ENCODE measurements at places on chromosomes 7 and 10. TPM values are rescaled to one million over a fixed set of nuclear protein-coding genes. Genes with fewer than 3 reads are reported as not detected.

MYOZ1 gene
- 2.2 TPM for total RNA-seq

CDH23 gene
- 13.8 TPM for total RNA-seq

MCM10 gene
- total RNA-seq, result not detected

VGF gene
- total RNA-seq, result 1.0 TPM

CNPY1 gene
- not detected for total RNA-seq

GARIN1A gene
- total RNA-seq, result 0.63 TPM

FAM180A gene
- total RNA-seq, result 7.7 TPM

GPR26 gene
- total RNA-seq, result not detected

DNA sequence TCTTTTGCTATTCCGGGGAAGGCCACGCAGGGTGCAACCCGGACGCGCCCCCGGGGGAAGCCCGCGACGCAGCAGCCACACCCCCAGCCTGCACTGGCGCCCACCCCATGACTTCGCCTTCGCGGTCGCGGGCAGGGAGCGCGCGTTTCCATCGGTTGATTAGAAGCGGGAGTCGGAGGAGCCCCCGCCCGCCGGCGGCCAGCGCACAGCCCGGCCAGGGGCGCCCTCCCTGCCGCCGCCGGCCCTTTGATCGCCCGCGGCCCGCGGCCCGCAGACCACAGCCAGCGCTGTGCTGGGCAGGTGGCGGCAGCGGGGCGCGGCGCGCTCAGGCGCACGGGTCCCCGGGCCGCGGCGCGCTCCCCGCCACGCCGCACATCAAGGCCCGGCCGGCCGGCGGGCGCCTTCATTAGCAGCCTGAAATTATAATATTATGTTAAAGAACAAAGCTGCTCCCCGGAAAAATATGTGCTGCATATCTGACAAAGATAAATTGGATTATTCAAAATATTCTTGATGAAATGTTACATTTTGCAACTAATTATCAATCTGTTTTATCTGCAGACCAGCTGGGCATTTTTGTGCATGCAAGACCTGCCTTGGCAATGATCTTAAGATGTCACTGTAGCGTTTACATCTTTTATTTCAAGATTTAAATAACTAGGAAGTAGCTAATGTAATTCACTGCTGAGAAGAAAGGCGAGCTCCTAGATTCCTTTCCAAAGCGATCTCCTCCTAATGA lies 160.7 kb upstream of the MKI67 start:
- no peaks in the 10 kb centered on the region for H3K27me3 ChIP-seq
- no peak overlapping the region for H3K27ac ChIP-seq
- DNase-seq, result no peak
- H3K4me1 ChIP-seq, result no peaks in the 10 kb centered on the region
- H3K36me3 ChIP-seq, result no peaks in the 10 kb centered on the region

DNA sequence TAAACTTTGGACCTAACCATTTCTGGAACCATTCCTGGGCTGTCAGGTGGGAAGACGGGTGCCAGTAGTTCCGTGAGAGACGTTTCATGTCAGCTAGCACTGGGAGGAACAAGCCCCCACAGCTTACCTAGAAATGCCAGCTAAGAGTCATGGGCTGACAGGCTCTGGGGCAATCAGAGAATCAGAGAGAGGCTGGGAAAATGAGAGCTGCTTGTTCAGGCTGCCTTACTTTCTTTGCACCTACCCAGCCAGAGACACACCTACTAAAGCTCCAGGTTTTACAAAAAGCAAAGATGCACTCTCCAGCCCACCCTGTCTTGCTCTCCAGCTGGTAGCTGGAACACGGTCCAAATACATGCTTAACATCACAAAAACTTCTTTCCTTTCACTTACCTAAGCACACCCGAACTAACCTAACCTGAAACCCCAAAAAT lies 688 bp downstream of the PTN start:
- no peaks in the 10 kb centered on the region for H3K27me3 ChIP-seq
- no peaks in the 10 kb centered on the region for H3K4me1 ChIP-seq
- no peak for DNase-seq
- H3K27ac ChIP-seq, result no peak overlapping the region

DNA sequence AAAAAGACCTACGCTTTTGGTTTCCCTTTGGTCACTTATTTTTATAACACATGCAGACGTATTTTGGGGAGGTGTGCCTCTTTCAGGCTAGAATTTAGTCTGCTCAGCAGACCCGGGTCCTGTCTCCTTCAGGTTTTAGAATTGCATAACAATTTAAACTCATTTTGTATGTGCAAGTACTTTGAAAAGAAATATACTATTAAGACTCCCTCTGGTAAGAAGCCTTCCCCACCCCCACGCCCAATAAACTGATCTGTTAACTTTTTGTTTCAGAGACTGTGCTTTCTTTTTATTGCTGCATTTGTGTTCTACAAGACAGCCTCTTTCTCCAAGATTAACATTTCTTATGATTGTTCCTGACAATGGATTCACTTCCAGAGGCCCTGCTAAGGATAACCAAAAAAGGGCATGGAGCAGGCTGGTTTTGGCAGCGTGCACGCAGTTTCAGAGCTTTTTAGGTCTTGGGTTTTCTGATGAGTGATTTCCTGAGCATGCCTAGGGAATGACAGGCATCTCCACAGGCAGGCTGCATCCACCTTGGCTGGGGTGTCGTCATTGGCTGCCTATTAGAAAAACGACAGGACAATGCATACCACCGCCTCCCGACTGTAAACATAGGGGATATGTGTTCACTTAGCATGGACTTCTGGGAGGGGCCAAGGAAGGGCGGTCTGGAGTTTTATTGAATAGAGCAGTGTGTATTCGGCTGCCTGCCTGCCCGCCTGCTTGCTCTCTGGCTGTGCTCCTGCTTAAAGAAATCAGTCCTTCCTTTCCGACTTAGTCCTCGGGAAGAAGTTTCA lies at the start of gene CALD1:
Gene CALD1 (plus strand): TSS at position 694 of the 800 bp plus-strand sequence. CDS start 88,100 bp downstream, outside the sequence.
- peak within 1 kb of the TSS; percentile 48 for H3K27ac ChIP-seq
- peak; percentile 52 for DNase-seq
- H3K4me3 ChIP-seq, result peak within 1 kb of the TSS; percentile 26

- no peaks in the 10 kb centered on the region for H3K4me1 ChIP-seq
- H3K4me3 ChIP-seq, result no peak overlapping the region
- no peak for DNase-seq
- H3K36me3 ChIP-seq, result no peaks in the 10 kb centered on the region
- H3K27me3 ChIP-seq, result no peaks in the 10 kb centered on the region
Measured at GRCh38 chr7:3887096-3887690, 586.1 kb downstream of the SDK1 start.

GRCh38 chr7:11472646-11473045 lies 359.4 kb downstream of the THSD7A start:
- DNase-seq, result no peak
- no peaks in the 10 kb centered on the region for H3K27me3 ChIP-seq
- H3K4me1 ChIP-seq, result peaks cover 3% of the 10 kb centered on the region

GRCh38 chr7:95951531-95951930 lies 179.2 kb downstream of the DYNC1I1 start:
- no peak for DNase-seq
- no peak overlapping the region for H3K4me3 ChIP-seq
- no peaks in the 10 kb centered on the region for H3K4me1 ChIP-seq

DNA sequence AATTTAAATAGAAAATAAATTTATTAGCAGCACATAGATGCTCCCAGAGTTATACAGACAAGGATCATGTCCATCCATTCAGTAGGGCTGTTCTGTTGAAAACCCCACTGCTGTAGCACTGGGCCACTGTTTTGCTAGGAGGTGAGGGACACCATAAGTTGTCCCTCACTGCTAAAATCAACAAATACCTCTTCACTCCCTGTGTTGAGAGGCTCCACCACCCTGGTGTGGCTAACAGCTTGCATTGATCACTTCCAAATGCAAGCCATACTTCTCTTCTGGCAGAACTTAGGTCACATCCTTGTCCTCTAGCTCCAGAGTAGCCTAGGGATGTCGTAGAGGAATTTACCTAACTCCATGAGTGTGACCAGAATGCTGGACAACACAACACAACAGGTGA lies 55.4 kb downstream of the MDFIC start:
- no peaks in the 10 kb centered on the region for H3K36me3 ChIP-seq
- H3K4me1 ChIP-seq, result peaks cover 16% of the 10 kb centered on the region
- DNase-seq, result no peak
- no peaks in the 10 kb centered on the region for H3K27me3 ChIP-seq
- H3K27ac ChIP-seq, result no peak overlapping the region

- peaks cover 13% of the 10 kb centered on the region for H3K36me3 ChIP-seq
- H3K4me1 ChIP-seq, result no peaks in the 10 kb centered on the region
- H3K4me3 ChIP-seq, result no peak overlapping the region
- DNase-seq, result no peak
- H3K27ac ChIP-seq, result no peak overlapping the region
Measured at GRCh38 chr7:2306688-2307087, 7.6 kb downstream of the SNX8 start.

DNA sequence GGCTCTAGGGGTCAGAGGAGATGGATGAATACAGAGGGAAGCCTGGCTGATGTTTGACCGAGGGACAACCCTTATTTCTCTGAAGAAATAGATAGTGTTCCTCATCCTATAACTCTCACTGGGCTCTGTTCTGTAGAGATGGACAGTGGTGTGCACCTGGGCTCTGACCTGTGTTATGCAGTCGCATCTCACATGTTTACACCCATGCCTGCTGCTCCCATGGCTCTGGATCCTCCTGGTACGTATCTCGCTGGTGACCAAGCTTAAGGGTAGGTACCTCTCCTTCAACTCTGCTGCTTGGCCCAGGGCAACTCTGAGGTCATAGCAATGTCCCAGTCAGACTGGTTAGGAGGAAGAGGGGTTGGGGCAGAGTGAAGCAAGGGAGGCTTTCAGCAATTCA lies 42.8 kb downstream of the ADRA2A start:
- no peak for DNase-seq
- H3K27me3 ChIP-seq, result no peaks in the 10 kb centered on the region
- no peaks in the 10 kb centered on the region for H3K4me1 ChIP-seq
- H3K4me3 ChIP-seq, result no peak overlapping the region

DNA sequence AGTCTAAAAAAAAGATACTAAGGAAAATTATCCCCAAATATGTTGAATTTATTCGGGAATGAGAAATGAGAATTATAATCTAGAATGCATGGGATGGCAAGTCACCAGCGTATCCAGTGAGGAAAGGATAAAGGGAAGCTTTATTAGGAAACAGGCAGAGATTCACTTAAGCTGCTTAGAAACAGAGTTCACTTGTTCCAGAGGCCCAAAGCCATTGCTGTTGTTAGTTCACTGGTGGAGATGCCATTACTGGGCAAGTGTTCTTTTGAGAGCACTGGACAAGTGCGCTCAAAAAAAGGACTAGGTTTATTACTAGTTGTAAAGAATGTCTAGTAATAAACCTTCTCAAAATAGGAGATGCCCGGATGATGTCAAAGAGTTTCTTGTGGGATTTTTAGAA lies 51.2 kb downstream of the MICU1 start:
- no peaks in the 10 kb centered on the region for H3K36me3 ChIP-seq
- H3K27me3 ChIP-seq, result no peaks in the 10 kb centered on the region
- no peaks in the 10 kb centered on the region for H3K4me1 ChIP-seq

- no peak for DNase-seq
- peaks cover 4% of the 10 kb centered on the region for H3K4me1 ChIP-seq
Measured at GRCh38 chr7:127974446-127975035, 56.7 kb downstream of the LRRC4 start.

DNA sequence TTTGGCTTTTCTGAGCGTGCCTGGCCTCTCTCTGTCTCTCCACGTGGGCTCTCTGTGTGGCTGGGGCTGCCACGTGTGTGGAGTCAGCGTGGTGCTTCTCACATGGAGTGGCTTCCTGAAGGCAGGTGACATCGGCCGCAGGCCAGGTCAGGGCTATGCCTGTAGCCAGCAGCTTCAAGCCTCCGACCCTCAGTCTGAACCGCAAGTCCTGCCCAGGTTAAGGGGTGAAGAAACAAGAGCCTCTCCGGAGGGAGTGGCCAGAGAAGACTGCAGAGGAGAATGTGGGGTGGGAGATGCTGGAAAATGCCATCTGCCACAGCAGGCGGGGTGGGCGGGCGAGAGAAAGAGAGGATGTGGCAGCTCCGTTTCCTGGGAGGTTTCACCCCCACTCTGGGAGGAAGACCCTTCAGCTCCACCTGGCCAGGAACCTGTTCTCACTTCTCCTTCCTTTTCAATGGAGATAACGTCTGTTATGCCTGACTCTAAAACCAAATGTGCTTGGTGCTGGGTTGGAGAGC lies 14.3 kb upstream of the VIPR2 start:
- H3K27me3 ChIP-seq, result no peaks in the 10 kb centered on the region
- H3K36me3 ChIP-seq, result no peaks in the 10 kb centered on the region
- H3K27ac ChIP-seq, result no peak overlapping the region
- no peak overlapping the region for H3K4me3 ChIP-seq
- DNase-seq, result no peak

DNA sequence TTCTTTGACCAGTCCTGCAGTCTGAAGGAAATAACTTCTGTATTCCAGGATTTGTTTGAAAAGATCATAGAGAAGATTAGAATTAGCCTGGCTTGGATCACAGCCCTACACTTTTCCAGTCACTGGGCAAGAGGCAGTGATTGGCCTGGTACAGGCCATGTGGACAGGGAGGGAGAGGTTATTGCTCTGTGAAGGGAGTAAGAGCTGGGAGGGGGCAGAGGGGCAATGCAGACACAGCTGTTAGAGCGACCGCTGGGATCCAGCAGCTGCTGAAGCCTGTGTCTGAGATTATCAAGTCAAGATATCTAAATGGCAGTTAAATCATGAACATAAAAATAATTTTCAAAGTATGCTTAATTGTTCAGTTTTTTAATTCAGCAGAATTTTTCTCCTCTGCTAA lies 257.3 kb downstream of the SDK1 start:
- H3K36me3 ChIP-seq, result no peaks in the 10 kb centered on the region
- H3K4me1 ChIP-seq, result peaks cover 21% of the 10 kb centered on the region

- no peak for DNase-seq
- H3K27ac ChIP-seq, result no peak overlapping the region
- no peaks in the 10 kb centered on the region for H3K4me1 ChIP-seq
- no peaks in the 10 kb centered on the region for H3K27me3 ChIP-seq
- H3K4me3 ChIP-seq, result no peak overlapping the region
- no peaks in the 10 kb centered on the region for H3K36me3 ChIP-seq
Measured at GRCh38 chr7:96331233-96331632, 9.3 kb upstream of the SLC25A13 start.

- DNase-seq, result no peak
- no peak overlapping the region for H3K4me3 ChIP-seq
- no peaks in the 10 kb centered on the region for H3K4me1 ChIP-seq
- no peaks in the 10 kb centered on the region for H3K27me3 ChIP-seq
- no peaks in the 10 kb centered on the region for H3K36me3 ChIP-seq
Measured at GRCh38 chr7:149860821-149861727, 12.7 kb upstream of the ATP6V0E2 start.

GRCh38 chr10:57362811-57363210 lies 904.9 kb downstream of the IPMK start:
- no peak overlapping the region for H3K27ac ChIP-seq
- H3K27me3 ChIP-seq, result no peaks in the 10 kb centered on the region
- no peaks in the 10 kb centered on the region for H3K36me3 ChIP-seq
- DNase-seq, result no peak
- no peak overlapping the region for H3K4me3 ChIP-seq

DNA sequence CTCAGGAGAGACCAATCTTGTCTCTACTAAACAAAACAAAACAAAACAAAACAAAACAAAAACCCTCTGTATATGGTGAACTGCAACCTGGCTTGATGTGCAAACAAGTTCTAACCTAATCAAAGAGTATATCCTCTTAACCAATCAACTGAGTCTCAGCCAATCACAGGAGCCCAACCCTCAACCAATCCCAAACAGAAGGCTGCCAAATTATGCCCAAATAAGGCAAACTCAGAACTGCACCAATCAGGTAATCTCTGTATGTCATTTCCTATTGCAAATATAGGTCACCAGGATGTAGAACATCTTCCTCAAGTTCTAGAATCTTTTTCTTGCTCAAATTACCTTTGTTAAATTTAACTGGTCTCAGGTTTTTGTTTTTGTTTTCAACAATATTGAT lies 5.2 kb downstream of the FAM133B start:
- no peak overlapping the region for H3K4me3 ChIP-seq
- no peak overlapping the region for H3K27ac ChIP-seq
- H3K27me3 ChIP-seq, result no peaks in the 10 kb centered on the region
- H3K4me1 ChIP-seq, result peaks cover 26% of the 10 kb centered on the region
- DNase-seq, result no peak

Data from tibial nerve (tissue), 4 donors.